Activated CD8-positive, alpha-beta T cell treated with anti-CD3 and anti-CD28 coated beads for 36 hours (primary cell): ENCODE measurements at places on chromosomes 12 and 14.

- DNase-seq = no peak
Observed at GRCh38 chr12:65640489-65640901, 183.8 kb upstream of the HMGA2 start.

GRCh38 chr14:26833621-26834176, 235.9 kb upstream of the NOVA1 start:
- DNase-seq = no peak

DNA sequence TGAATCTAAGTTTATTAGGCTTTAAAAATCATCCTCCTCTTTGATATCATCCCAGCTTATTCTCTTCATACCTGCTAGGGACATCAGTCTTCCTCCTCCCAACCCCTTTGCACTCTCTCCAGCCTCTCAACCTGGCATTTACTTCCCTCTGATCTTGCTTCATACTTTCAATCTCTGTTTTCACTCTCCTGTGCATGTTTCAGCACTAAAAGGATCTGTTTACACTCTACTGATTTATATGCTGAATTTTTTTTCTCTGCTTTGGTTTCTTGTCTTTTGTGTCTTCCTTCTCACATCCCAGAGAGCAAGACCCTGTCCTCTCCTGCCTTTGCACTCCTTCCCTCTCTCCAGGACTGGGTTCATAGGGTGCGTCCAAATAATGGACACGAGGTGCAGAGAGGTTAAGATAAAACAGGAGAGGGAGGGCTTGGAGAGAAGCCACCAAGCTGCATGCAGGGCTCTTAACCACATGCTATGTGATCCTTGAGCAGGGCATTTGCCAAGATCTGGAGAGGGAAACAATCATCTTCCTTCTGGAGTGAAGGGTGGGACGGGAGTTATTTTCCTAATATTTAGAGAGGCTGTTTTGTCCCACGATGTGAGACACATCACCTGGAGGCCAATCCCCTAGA, 3.0 kb upstream of the CISTR start:
- no peak for DNase-seq

GRCh38 chr12:93689076-93689834, 12.1 kb downstream of the CRADD start:
- no peak for DNase-seq

DNA sequence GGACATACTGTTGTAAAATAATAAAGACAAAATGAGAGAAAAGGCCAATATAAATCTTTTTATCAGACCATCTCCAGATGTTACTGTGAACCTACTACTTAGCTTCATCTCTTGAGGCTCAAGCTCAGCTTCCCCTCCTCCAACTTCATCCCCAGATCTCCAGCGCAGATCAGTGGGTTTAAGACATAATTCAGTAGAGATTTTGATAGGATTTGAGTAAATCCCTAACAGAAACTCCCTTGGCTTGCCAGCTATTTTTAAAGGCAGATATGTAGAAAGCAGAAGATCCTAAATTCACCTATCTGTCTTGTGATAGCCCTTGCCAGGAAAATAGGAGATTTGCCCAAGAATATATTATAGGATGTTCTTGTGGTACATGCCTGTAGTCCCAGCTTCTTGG, 236.7 kb downstream of the FBXL14 start:
- no peak for DNase-seq

DNA sequence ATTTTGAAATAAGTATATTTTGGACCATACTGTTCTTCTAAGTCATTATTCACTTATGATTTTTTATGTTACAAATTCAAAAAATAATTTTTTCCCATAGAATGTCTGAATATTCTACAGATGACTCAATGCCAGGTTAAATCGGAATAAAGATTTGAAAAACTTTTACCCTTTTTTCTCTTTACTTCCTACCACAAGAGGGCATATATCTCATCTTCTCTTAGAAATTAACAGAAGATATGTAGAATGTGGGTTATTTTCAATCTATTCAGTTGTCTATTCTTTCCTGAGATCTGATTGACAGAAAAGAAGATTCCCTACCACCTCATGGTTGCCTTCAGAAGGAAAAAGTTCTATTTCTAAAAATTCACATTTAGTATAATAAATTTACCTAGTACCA, 53.0 kb upstream of the KITLG start:
- DNase-seq = no peak

GRCh38 chr14:93032421-93032936, 83.2 kb downstream of the ITPK1 start:
- DNase-seq = no peak

DNA sequence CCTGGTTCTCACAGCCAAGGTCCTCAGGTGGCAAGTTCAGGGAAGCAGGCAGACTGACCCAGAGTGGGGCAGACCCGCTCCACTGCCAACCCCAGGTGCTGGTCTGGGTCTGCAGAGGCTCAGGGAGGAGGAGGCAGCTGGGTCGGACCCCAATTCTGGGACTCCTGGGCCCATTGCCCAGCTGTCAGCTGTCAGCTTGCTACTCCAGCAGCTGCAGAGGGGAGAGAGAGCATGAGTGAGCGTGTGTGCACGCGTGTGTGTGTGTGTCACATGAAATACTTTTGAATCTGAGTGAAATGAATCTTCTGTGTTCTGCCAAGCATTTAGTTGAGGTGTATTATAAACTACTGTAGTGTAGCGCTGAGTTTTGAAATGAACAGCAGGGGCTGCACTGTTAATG, 30.8 kb downstream of the XRCC3 start:
- no peak for DNase-seq

- no peak for DNase-seq
Observed at GRCh38 chr12:108047071-108047550, 82.0 kb upstream of the WSCD2 start.

DNA sequence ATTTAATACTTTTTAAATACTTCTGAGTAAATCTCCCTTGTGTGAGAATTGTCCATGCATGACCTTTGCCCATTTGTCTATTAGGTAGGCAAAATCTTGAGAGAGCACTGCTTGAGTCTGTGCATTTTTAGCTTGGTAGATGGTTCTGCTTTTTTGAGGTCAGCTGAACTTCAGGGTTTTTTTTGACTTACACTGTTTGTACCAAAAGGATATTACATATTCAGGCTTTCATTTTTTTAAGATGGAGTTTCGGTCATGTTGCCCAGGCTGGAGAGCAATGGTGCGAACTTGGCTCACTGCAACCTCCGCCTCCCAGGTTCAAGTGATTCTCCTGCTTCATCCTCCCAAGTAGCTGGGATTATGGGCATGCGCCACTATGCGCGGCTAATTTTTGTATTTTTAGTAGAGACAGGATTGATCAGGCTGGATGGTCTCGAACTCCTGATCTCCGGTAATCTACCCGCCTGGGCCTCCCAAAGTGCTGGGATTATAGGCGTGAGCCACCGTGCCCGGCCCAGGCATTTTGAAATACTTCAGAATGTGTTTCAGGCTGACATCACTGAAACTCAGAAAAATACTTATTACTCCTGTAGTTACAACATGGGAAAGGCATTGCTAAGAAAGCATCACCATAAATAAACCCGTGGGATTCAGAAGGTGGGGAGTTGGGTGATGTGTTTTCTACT, 11.1 kb downstream of the RASSF3 start:
- no peak for DNase-seq

- no peak for DNase-seq
Observed at GRCh38 chr14:73714656-73715081, 485 bp upstream of the PNMA1 start.

- DNase-seq = no peak
Observed at GRCh38 chr14:47490353-47490752, 185.1 kb downstream of the MDGA2 start.

GRCh38 chr12:100324498-100324897, 32.4 kb upstream of the SLC17A8 start:
- no peak for DNase-seq

DNA sequence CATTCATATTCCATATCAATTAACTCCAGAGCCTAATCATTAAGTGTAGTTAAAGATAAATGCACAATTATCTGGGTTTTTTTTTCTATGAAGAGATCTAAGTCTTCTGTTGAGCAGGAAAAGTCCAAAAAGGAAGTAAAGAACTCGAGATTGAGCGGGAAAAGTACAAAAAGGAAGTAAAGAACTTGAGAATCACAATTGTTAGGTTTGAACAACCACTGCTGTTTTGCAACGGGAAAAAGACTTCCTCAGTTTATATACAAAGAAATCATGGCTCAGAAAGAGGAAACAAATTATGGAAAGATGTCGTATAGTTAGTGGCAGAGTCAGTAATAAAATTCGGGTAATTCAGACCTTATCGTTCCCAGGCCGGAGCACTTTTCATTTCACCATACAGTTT, 63.3 kb downstream of the PPP1R12A start:
- DNase-seq = no peak

DNA sequence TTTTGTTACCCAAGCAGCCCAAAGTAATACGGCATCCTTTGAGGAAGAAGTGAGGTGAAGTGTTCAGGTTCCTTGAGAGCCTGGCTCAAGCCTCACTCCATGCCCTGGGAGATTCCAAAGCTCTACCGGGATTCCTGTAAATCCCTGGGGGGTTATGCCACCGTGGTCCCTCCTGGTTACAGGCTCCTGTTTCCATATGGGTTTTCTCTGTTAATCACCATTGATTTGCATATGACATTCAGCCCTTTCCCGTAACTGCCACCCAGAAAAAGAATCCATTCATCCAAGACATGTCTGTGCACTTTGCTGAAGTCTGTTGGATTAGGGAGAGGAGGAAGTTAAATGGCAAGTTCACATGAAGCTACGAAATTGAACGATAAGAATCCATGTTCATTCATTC, 27.9 kb upstream of the CCDC60 start:
- DNase-seq = no peak

DNA sequence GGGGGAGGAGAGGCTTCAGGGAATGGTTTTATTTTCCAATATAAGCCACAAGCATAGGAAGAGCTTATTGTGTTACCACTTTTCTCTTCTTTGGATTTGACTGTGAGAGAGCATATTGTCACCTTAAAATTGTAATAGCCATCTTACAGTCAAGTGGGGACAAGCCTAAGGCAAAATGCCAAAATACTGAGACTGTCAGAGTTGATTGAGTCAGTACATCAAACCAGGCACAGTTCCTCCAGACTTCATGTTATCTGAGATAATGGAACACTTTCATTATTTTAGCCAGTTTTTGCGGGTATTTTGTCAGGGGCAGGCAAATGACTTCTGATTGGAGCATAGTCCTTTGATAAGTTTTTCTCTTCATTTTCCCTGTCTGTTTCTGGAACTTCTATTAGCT, 19.5 kb upstream of the NUBPL start:
- no peak for DNase-seq

- no peak for DNase-seq
Observed at GRCh38 chr14:26180221-26180620, 417.6 kb downstream of the NOVA1 start.

GRCh38 chr12:43789941-43790340, 16.2 kb downstream of the TWF1 start:
- no peak for DNase-seq

DNA sequence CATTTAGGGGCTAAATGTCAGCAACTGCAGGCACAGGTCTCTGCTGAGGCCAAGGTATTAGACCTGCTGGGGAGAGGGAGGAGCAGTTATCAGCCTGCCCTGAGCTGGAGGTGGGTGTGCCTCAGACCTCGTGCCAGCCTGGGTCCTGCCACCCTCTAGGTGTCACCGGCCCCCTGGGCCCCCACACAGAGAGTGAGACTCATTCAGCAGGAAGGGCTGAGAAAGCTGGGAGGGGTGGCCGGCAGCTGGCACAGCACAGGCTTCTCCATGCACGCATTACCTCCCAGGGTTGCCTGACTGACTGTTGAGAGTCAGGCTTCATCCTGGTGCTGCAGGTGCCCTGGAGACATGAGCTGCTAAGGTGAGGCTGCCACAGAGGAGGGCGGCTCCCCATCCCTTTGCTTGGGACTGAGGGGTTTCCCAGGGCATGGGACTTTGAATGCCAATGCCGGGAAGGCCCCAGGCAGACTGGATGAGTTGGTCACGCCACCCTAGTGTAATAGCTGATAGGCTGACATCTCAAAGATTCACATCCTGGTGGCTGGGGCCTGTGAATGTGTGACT, 75.3 kb upstream of the C14orf180 start:
- DNase-seq = no peak

DNA sequence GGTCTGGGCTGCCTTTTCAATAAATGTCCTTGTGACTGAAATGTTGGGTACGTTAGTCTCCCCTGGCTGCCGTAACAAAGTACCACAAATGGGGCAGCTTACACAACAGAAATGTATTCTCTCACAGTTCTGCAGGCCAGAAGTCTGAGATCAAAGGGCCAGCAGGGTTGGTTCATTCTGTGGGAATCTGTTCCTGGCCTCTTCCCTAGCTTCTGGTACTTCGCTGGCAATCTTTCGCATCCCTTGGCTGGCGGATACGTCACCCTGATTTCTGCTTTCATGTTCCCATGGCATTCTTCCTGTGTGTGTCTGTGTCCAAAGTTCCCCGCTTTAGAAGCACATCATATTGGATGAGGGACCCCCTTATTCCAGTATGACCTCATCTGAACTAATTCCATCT, 95.8 kb upstream of the NCOR2 start:
- no peak for DNase-seq

GRCh38 chr12:45377815-45378214, 161.9 kb downstream of the ANO6 start:
- no peak for DNase-seq

DNA sequence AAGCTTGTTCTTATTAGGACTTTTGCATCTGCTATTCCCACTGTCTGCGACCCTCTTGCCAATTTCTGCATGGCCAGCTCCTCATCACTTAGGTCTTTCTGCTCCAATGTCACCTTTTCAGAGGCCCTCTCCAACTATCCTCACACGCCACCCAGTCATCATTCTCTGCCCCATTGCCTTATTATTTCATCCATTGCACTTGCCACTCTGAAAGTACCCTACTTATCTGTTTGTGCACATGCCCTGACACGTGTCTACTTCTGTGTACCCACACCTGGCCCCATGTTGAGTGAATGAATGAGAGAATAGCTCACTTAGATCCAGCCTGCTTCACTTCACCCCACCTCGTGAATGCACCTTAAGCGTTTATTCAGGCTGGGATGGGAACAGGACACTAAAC, 218.7 kb upstream of the TBX3 start:
- DNase-seq = no peak

- DNase-seq = no peak
Observed at GRCh38 chr14:59331217-59331616, 134.0 kb downstream of the GPR135 start.

DNA sequence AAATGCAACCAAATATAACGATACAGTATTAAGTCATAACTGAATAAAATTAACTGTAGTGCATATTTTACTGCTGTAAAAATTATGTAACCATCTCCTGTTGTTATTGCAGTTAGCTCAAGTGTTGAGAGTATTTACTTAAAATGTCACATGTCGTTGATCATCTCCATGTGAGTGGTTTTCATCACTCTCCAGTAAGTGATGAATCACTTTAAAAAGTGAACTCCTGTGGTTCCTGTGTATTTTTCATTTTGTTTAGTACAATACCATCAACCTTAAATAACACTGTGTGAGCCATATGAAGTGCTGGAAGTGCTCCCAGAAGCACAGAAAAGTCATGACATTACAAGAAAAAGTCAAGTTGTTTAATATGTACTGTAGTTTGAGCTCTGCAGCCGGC, 104.7 kb upstream of the SLCO1B1 start:
- DNase-seq = no peak

DNA sequence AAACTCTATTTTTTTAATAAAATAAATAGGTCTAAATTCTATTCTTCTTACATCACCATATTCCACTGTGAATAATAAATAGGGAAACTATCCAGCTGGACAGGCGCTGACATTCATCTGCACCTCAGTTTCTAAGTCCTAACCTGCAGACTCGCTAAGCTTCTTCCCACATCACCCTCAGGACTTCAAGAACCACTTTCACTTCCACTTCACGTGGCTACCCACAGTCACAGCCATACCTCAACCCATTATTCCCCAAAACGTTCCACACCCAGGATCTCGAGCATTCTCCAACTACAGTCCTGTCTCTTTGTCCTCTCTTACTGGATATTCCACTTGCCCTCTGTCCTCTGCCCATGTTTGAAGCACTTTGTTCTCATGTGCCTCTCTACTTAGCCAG, 71.1 kb downstream of the C2CD5 start:
- no peak for DNase-seq
